ENCODE measurements at places on chromosomes 5 and 9.

- peak; percentile 55 for DNase-seq
Observed at GRCh38 chr9:136327304-136327974, at the start of gene GPSM1. TSS of gene GPSM1 (plus strand) at chr9:136327539. CDS start at chr9:136327696, 157 bp downstream.

DNA sequence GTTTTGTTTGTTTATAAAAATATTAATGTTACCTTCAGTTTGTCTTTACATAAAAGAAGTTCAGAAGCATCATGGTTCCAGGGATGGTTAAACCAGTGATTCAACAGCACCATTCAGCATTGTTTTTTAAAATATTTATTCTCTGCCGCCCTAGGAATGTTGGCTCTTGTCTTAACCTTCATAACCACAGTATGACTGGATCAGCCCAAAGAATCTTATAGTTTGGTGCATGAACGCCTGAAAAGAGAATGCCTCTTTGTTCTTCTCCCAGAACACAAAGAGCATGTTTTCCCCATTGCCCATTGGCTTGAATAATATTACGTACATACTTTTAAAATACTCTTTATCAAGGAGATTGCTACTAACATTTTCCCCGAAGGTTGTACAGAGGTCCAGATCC, 413.4 kb downstream of the ANXA1 start:
- no peak for DNase-seq

- DNase-seq, result no peak
Observed at GRCh38 chr5:42614509-42614908, 142.1 kb upstream of the CCDC152 start.

- no peak for DNase-seq
Observed at GRCh38 chr9:127066851-127067136, 55.6 kb downstream of the ANGPTL2 start.

- no peak for DNase-seq
Observed at GRCh38 chr5:74261421-74261820, 379.1 kb downstream of the ENC1 start.

DNA sequence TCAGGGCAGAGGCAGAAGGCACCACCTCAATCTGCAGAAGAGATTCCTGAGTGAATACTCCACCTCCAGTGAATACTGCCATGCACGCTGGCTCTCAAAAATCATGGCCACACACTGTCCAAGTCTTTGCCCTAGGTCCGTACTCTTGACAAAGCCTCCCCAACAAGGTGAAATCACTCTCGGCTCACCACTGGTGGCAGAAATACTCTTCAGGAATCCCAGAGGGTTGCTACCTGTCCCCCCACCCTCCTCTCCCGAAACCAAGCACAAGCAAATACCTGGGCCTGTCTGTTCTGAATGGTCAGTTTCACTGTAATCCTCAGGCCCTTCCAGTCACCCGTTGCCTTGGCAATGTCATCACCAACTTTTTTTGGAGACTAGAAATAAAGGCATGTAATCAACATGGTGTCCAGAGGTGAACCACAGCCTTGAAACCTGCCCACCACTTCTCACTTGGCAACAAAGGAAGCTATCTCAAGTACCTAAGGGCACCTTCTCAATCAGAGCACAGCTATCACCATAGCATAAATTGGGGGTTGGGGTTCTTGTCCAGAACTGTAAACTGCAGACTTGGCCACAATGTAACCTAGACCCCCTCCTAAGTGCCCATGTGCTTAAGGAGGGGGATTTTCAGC, 1.8 kb downstream of the RPL12 start:
- DNase-seq, result no peak

- DNase-seq, result no peak
Observed at GRCh38 chr9:12730927-12731326, 37.7 kb downstream of the TYRP1 start.

GRCh38 chr5:36162810-36163486, 11.0 kb downstream of the SKP2 start:
- DNase-seq, result no peak

GRCh38 chr5:122757285-122757684, 17.6 kb upstream of the SNX2 start:
- no peak for DNase-seq

GRCh38 chr5:115884704-115885103, 43.0 kb downstream of the AP3S1 start:
- no peak for DNase-seq

DNA sequence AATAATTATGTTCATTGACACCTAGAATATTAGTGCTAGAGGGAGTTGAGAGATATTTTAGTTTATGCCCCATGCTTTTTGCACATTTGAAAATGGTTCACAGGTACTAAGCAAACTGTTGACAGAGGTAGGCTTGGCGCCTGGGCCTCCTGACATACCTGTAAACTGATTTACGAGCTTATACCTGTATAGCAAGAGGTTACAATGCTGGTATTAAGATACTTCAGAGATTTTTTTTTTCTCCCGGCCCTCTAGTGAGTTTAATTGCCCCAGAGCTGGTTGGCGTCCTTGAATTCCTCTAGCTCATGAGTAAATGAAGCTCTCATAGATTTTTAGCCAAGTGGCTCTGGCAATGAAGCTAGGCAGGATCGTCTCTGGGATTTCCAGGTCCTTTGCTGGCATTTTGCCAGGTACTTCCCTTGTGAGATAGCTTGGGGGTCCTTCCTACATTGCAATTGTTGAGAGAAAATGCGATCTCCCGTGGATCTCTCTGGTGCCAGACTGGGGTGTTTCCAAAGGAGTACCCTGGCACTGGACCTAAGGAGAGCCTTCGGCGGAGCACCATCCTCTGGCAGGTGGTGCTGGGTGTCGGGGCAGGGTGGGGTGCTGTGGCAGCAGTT, 9.0 kb downstream of the SLC36A1 start:
- no peak for DNase-seq

DNA sequence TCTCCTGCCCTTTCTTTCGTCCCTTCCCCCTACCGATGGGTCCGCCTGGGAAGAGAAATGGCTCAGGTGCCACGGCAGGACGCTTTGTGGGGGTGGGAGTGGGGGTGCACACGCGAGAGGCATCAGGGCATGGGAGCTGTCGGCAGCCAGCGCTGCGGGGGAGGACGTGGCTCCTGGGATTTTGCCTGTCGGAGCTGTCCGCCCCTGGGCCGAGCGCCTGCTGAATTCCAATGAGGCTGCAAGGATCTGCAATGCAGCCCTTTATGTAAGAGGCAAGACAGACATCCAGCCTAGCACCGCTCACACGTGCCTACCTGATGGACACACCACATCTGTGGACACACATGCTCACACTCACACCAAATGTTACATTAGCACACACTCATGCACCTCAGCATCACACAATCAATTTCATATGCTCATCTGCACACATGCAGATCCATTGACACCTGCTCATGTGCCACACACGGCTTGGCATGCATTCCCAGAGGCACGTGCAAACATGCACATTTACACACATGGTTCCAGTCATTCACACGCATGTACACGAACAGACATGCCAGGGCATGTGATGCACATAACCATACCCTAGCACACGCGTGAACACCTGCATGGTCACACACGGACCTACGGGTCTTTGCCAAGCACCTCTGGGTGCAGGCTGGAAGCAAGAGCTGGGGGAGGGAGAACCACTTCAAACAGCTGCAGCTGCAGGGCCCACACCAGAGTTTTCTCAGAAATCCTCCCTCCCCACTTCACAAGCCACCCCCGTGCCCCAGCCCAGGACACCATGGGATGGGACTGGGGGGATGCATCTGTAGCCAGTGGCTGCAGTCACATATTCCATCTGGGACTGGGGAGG, 1.4 kb downstream of the GRIN1 start:
- no peak for DNase-seq

DNA sequence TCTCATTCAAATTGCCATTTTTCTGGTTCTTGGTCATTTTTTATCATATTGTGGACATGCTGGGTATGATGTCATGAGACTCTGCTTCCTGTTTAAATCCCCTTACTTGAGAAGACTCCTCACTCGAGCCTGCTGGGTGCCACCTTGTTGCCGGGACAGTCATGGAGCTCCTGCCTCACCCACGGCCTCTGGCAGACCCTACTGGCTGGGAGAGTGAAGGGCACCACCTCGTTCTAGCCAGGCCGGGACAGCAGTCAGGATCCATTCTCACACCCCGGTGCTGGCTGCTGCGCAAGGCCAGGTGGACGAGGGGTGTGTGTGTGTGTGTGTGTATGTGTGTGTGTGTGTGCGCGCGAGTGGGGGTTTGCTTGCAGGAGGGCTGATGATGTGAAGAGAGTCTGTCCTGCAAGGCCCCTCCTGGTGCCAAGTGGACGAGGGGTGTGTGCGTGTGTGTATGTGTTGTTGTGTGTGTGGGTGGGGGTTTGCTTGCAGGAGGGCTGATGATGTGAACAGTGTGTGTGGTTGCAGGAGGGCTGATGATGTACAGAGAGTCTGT, 4.4 kb downstream of the CEP72 start:
- no peak for DNase-seq

DNA sequence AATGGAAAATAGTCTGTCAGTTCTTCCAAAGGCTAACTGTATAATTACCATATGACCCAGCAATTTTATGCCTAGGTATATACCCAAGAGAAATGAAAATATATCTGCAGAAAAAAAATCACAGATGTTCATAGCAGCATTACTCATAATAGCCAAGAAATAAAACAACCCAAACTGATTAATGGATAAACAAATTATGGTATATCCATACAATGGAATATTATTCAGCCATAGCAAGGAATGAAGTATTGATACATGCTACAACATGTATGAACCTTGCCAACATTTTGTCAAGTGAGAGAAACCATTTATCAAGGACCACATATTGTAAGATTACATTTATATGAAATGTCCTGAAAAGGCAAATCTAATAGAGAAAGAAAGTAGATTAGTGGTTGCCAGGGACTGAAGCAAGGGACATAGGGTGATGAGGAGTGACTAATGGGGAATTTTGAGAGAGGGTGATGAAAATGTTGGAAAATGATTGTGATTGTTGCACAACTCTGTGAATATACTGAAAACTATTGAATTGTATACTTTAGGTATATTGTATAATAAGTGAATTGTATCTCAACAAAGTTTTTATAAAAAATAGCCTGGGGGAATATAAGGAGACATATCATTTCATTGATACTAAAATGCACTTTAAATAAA, 114.4 kb downstream of the PBX3 start:
- DNase-seq, result no peak

- no peak for DNase-seq
Observed at GRCh38 chr9:132210472-132211145, 48.8 kb downstream of the NTNG2 start.

- no peak for DNase-seq
Observed at GRCh38 chr9:112477330-112477729, 9.3 kb upstream of the KIAA1958 start.

- no peak for DNase-seq
Observed at GRCh38 chr5:113384782-113385285, 50.0 kb downstream of the TSSK1B start.

Measured in CD4-positive, alpha-beta T cell treated with Interleukin-21 for 1 hour (primary cell).